G401 (cell line): ENCODE measurements at places on chromosomes 6 and 20. TPM values are rescaled to one million over a fixed set of nuclear protein-coding genes. Genes with fewer than 3 reads are reported as not detected.

PYGB gene
- total RNA-seq, result 48.4 and 63.3 TPM in 2 replicates

DLGAP4 gene
- 15.9 and 34.6 TPM in 2 replicates for total RNA-seq

PLCB4 gene
- total RNA-seq, result 2.4 and 10.3 TPM in 2 replicates

CFB gene
- not detected in 2 replicates for total RNA-seq

BCAS4 gene
- 20.7 and 32.2 TPM in 2 replicates for total RNA-seq

C20orf204 gene
- 0.81 and 1.8 TPM in 2 replicates for total RNA-seq

OPN5 gene
- not detected in 2 replicates for total RNA-seq

PDYN gene
- total RNA-seq, result not detected in 2 replicates

CD24 gene
- 1.3 TPM in 1 of 2 replicates, not detected in the other for total RNA-seq

CALHM6 gene
- total RNA-seq, result 0.74 TPM in 1 of 2 replicates, not detected in the other

DLK2 gene
- total RNA-seq, result 3.1 and 3.4 TPM in 2 replicates

DEFB132 gene
- total RNA-seq, result not detected in 2 replicates

NUP43 gene
- 30.5 and 33.8 TPM in 2 replicates for total RNA-seq

MPC1 gene
- 28.7 and 37.0 TPM in 2 replicates for total RNA-seq

CENPB gene
- total RNA-seq, result 42.5 and 46.8 TPM in 2 replicates

UNC93A gene
- not detected in 2 replicates for total RNA-seq

SLC17A9 gene
- 1.2 TPM in 1 of 2 replicates, not detected in the other for total RNA-seq

PLN gene
- total RNA-seq, result not detected in 2 replicates

SCRT2 gene
- not detected in 2 replicates for total RNA-seq

TAP1 gene
- 33.4 and 41.3 TPM in 2 replicates for total RNA-seq

C20orf144 gene
- 0.20 TPM in 1 of 2 replicates, not detected in the other for total RNA-seq

RNF39 gene
- total RNA-seq, result not detected in 2 replicates

BPIFB4 gene
- total RNA-seq, result not detected in 2 replicates

TBCC gene
- 57.7 and 73.2 TPM in 2 replicates for total RNA-seq

OR2H2 gene
- not detected in 2 replicates for total RNA-seq

ECT2L gene
- total RNA-seq, result not detected in 2 replicates

MCHR2 gene
- total RNA-seq, result not detected in 2 replicates

MMP24 gene
- total RNA-seq, result 113 and 118 TPM in 2 replicates

TPBG gene
- total RNA-seq, result 4.6 and 6.7 TPM in 2 replicates

WASF1 gene
- 6.8 and 12.8 TPM in 2 replicates for total RNA-seq

HNF4A gene
- total RNA-seq, result 0.06 and 0.17 TPM in 2 replicates

GPX5 gene
- total RNA-seq, result not detected in 2 replicates

LATS1 gene
- total RNA-seq, result 4.7 and 8.6 TPM in 2 replicates

DSP gene
- total RNA-seq, result 118 and 161 TPM in 2 replicates

MDFI gene
- 0.18 TPM in 1 of 2 replicates, not detected in the other for total RNA-seq

MRPL14 gene
- total RNA-seq, result 76.4 and 82.1 TPM in 2 replicates

SLCO4A1 gene
- total RNA-seq, result 9.2 and 10.3 TPM in 2 replicates

BPIFB1 gene
- not detected in 2 replicates for total RNA-seq

ADAM33 gene
- 1.4 TPM in 1 of 2 replicates, not detected in the other for total RNA-seq

PGK2 gene
- not detected in 2 replicates for total RNA-seq

THBS2 gene
- total RNA-seq, result 0.14 and 0.18 TPM in 2 replicates

KCNK16 gene
- total RNA-seq, result not detected in 2 replicates

SF3B5 gene
- total RNA-seq, result 100 and 214 TPM in 2 replicates

TFAP2D gene
- total RNA-seq, result not detected in 2 replicates

RAET1L gene
- total RNA-seq, result not detected in 2 replicates

MYT1 gene
- total RNA-seq, result 0.12 and 0.20 TPM in 2 replicates

TRIM40 gene
- total RNA-seq, result not detected in 2 replicates

EPPIN gene
- not detected in 2 replicates for total RNA-seq

CDSN gene
- not detected in 2 replicates for total RNA-seq

BMP7 gene
- 81.3 and 122 TPM in 2 replicates for total RNA-seq

ROMO1 gene
- total RNA-seq, result 152 and 320 TPM in 2 replicates

PET117 gene
- 18.2 and 35.4 TPM in 2 replicates for total RNA-seq

RNF5 gene
- 122 and 128 TPM in 2 replicates for total RNA-seq

TRDN gene
- total RNA-seq, result not detected in 2 replicates

UNC5CL gene
- 0.71 TPM in 1 of 2 replicates, not detected in the other for total RNA-seq
